ENCODE measurements at places on chromosomes 5 and 9.

DNA sequence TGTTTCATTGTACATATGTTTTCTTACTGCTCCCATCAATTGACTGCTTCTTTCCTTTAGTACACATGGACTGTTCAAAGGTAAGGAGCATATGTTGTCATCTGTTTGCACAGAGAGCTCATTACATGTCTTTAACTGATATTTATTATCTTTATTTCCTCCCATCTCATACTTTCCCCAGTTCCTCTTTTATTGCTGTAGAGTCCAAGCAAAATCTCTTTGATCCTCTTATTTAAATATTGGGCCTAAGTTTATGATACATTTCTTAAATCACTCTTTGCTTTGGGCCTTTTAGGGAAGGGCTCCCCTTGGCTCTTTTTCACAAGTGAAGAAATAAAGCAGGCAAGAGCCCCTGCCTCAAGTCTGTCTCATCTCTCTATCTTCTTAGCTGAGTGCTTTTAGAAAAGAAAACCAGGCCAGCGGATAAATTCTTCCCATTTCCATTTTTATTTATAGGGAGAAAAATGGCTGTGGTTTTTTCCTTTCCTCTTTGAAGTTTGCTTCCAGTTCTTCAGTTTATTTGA, 152.4 kb downstream of the DOCK2 start:
- no peak for DNase-seq

DNA sequence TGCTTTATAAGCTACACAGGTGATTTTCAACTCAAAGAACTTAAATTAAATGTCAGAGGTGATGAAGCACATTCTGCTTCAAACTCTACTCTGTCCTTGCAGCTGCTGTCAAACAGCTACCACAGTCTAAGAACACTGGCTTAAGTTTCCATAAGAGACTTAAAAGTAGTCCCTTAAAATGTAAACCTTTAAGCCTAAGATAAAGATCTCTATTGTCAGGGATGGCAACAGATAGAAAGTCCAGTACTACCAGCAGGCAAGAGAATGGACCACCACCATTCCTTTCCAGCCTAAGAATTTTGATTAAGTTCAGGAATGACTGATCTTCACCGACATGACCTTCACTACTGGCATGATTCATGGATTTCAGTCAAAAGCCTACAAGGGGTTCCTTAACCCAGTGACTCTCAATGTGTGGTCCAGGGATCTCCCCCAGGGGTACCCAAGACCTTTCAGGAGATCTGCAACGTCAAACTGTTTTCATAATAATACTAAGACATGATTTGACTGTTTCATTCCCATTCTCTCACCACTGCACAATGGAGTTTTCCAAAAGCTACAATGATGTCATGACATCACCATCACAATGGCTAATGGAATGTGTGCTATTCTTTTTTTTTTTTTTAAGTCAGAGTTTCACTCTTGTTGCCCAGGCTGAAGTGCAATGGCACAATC, 41.1 kb upstream of the PLPP6 start:
- no peak for DNase-seq

DNA sequence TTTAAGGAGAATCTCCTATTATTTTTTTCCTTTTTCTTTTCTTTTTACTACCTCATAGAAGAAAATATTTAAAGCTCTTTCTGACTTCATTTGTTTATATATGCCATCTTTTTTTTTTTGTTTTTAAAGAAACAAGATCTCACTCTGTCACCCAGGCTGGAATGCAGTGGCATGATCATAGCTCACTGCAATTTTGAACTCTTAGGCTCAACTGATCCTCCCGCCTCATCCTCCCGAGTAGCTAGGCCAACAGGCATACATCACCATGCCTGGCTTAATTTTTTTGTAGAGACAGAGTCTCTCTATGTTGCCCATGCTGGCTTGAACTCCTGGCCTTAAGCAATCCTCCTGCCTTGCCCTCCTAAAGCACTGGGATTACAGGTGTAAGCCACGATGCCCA, 59.5 kb downstream of the LNPEP start:
- no peak for DNase-seq

- no peak for DNase-seq
These were observed 8.1 kb downstream of the NDST1 start for GRCh38 chr5:150516011-150516410.

DNA sequence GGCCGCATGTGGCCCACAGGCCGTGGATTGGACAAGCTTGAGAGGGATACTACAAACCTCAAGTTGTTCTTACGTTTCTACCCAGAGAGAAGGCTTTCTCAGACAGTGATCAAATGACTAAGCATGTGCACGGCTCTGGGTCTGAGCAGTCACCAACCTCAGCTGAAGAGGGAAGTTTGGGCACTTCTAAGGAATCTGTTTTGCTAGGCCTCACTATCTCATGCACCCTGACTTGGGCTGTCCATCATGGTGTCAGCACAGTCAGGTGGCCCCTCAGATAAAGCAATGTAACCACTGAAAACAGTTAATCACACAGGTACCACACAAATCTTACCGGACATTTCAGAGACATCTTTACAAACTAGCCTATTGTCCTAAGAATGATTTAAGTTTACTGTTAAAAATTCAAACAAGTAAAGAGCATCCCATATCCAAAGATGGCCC, 24.6 kb downstream of the CSF2 start:
- no peak for DNase-seq

DNA sequence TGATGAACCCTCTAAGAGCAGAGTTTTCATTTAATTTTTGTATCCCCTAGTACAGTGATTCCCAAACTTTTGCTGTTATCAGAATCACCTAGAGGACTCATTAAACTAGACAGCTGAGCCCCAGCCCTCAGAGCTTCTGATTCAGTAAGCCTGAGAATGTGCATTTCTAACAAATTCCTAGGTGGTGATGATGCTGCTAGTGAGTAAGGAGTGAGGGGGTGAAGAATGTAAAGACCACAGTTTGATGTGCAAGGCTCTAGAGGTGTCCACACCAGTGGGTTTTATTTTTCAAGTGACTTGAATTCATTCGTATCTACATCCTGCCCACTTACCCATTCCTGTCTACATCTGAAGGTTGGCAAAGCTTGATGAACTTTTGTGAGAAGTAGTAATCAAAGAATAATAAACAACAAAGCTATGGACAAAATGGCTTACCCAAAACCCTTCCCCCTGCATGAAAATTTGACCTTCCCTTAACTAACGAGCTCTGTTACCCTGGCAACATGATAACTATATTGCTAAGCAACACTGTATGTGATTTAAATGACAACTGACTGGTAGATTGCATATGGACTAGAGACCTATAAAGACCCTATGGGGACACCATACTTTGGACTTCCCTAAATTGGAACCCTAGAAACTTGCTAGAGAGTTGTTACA, 35.2 kb downstream of the DTWD2 start:
- DNase-seq = no peak

- DNase-seq = no peak
These were observed 43.9 kb upstream of the ALDOB start for GRCh38 chr9:101479338-101480030.

DNA sequence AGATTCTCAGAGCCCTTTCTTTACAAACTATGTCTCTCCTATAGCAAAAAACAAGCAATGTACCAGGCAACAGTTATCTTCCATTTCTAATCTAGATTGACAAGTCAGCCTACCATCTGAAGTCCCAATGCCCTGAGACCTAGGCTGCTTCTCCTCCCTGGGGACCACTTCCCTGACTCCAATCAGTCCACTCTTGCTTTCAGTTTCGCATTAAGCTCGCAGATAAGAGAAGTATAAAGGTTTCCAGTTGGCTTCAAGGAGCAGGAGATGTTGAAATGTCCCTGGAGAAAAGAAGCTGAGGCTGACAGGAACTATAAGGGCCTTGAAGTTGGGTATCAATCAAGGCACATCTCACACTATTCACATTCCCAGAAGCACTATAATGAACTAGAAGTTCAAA, 32.3 kb downstream of the ERP44 start:
- no peak for DNase-seq

DNA sequence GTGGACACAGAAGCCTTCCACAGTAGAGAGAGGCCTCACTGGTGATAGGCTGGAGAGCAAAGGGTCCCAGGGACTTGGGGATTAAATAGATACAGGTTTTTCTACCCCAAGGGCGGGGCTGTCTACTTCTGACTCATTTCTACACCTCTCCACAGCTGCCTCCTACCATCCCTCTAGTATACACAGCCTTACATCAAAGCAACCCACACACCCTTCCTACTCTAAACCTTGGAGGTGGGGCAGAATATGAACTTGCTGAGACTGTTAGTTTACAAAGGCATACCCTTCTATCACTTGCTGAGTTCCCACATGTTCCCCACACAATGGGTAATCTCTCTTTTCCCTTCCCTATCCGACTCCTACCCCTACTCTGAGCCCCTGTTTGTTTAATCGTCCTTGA, 19.9 kb upstream of the PCA3 start:
- no peak for DNase-seq

All from stimulated activated CD4-positive, alpha-beta T cell treated with anti-CD3 and anti-CD28 coated beads, Interleukin-12 subunit alpha, Interleukin-12 subunit beta, amount 100 ng/mL, for 4 hours (primary cell).